Brain (organoid and tissue), 16 donors: ENCODE measurements at places on chromosomes 2 and 18. TPM values are rescaled to one million over a fixed set of nuclear protein-coding genes. Genes with fewer than 3 reads are reported as not detected.

Gene CNGA3
- 10.8 TPM for polyA plus RNA-seq

Gene SMAD7
- 8.0 TPM for polyA plus RNA-seq

Gene ARMC9
- polyA plus RNA-seq = 11.3 TPM

Gene DSG4
- not detected for polyA plus RNA-seq

Gene RAB6C
- 0.29 TPM for polyA plus RNA-seq

Gene CLEC4F
- not detected for polyA plus RNA-seq
